ENCODE measurements at places on chromosomes 2 and 18.

GRCh38 chr2:203706403-203706802 lies at the start of gene CD28:
Gene CD28 (plus strand): TSS chr2:203706639. CDS start chr2:203706697, 58 bp downstream.
- DNase-seq = peak; percentile 73

- DNase-seq = no peak
Measured at GRCh38 chr2:208244422-208244821, 10.4 kb downstream of the IDH1 start.

GRCh38 chr2:68431316-68431972 lies 35.6 kb downstream of the FBXO48 start:
- no peak for DNase-seq

DNA sequence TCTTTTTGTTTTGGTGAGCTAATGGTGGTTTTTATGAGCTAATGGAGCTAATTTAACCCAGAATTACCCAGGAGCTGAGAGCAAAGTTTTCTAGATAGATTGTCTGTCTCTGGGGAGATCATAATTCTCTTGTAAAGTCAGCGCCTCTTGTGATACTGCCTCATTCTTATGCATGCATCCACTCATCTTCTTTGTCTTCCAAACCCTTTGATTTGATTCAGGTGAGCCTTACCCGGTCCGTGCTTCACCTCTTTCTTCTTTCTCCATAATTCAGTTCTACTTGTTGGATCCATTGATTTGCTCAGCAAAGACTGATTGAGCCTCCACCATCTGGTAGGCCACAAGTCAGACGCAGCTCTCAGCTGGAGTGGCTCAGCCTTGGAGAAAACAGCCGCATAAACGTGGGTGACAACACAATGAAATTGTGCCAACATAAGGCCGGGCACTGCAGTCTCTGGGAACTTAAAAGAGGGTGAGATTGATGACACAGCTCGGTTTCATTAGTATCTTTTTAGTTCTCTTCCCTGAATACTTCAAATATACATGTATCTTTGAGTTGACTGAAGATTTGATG lies 158.5 kb upstream of the SH3BP4 start:
- DNase-seq = no peak

- no peak for DNase-seq
Measured at GRCh38 chr2:219174146-219174545, 2.6 kb downstream of the CNPPD1 start.

DNA sequence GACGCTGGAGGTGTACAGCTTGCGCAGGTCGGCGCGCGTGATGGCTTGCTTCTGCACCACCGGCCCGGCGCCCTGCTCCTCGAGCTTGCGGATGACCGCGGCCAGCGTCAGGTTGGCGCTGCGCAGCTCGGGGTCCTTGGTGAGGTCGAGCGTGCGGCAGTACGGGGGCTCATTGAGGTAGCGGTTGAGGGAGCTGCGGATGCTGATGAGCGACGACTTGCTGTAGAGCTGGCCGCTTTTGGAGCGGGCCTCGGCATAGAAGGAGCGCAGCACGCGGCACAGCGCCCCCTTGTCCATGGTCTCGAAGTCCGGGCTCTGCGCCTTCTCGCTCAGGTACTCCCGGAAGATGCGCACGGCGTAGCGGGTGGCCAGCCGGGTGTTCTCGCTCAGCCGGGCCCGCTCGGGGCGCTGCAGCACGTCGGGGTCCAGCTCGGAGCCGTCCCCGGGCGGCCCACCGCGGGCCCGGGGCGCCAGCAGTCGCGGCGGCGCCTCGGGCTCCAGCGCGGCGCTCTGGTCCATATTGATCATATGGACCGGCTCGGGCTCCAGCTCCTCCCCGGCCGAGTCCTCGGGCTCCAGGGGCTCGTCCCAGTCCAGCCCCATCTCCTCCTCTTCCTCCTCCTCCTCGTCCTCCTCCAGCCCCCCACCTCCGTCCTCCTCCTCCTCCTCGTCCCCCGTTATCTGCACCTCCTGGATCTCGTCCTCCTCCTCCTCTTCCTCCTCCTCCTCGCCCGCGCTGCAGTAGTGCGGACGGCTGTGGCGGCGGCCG lies 523 bp downstream of the KCTD1 start:
- DNase-seq = no peak

GRCh38 chr18:48975817-48976649 lies 25.3 kb upstream of the SMAD7 start:
- peak; percentile 35 for DNase-seq

- DNase-seq = no peak
Measured at GRCh38 chr2:120477831-120478481, 132.0 kb downstream of the INHBB start.

GRCh38 chr18:21702602-21703001 lies 2.0 kb downstream of the ABHD3 start:
- DNase-seq = no peak

DNA sequence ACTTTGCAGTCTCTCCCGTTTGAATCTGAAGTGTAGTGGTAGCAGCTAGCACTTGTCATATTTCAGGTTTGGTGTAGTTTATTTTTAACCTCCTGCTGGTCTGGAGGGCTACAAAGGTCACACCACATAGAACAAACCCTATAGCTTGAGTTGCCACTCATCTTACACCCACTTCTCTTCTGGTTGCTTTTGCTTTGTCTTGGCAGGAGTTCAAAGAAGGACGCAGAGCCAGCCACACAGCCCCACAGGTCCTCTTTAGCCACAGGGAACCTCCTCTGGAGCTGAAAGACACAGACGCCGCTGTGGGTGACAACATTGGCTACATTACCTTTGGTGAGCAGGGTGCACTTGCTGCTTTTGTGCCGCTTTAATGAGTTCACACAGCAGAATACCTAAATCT lies 15.6 kb upstream of the GPBAR1 start:
- no peak for DNase-seq

DNA sequence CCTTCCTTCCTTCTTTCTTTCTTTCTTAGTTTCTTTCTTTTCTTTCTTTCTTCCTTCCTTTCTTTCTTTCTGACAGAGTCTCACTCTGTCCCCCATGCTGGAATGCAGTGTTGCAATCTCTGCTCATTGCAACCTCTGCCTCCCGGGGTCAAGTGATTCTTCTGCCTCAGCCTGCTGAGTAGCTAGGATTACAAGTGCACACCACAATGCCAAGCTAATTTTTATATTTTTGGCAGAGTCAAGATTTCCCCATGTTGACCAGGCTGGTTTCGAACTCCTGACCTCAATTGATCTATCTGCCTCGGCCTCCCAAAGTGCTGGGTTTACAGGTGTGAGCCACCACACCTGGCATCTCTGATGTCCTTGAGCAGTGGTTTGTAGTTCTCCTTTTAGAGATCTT lies 48.5 kb downstream of the IL1R2 start:
- DNase-seq = no peak

- no peak for DNase-seq
Measured at GRCh38 chr18:7457262-7457661, 109.9 kb upstream of the PTPRM start.

DNA sequence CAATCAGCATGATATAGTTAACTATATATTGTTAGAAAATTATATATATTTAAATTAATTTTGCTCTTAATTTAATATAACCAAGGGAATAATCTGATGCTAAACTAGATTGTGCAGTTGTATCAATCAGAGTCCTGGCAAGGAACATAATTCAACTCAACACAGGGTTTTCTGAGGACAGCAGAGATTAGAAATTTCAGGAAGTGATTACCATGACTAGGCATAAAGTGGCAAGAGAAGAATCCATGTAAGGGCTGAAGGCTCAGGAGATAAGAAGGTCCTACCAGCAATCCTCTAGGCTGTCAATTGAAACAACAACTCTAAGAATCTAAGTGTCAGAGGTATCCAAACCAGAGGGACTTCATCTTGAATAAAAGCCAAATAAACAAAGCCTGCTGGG lies 807.8 kb downstream of the DSC3 start:
- no peak for DNase-seq

DNA sequence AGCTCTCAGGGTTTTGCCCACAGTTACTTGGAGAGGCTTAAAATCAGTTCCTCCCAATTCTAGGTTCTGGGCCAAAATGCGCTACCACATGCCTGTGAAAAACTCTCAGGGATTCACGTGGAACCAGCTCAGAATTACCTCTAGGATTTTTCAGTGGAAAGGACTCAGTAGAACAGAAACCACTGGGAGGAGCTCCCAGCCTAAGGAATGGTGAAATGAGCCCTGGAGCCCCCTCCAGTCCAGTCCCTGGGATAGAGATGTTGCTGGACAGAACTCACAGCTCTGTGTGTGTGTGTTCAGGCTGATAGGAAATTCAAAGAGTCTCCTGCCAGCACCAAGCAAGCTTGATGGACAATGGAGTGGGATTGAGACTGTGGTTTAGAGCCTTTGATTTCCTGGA lies 21.1 kb upstream of the SLC9A4 start:
- DNase-seq = no peak
